ENCODE measurements at places on chromosomes 11 and 22.

GRCh38 chr22:34960005-34960404, 106.0 kb upstream of the ISX start:
- no peak for DNase-seq

DNA sequence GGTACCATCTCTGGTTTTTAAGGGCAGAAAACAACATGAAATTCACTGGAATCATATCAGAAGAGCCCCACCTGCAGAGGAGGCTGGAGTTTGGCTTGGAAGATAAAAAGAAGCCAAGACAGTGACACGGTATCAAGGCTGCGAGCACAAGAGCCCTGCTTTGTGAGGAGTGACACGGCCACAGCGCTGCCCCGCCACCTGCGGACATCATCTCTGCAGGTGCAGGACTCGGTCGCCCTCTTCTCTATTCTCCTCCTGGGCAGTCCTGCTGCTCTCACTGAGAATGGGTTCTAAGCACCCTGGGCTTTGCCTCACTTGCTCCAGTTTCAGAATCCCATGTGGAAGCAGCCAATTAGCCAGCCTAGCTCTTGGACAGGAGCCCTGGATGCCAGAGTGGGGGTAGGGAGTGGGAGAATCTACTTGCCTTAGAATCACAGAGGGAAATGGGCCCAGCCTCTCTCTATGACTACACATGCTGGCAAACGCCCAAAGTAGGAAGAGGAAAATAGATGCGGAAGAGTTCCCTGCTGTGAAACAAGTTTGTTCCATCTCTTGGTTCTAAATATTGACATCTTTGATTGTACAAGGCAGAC, 17.1 kb downstream of the APOL4 start:
- no peak for DNase-seq

DNA sequence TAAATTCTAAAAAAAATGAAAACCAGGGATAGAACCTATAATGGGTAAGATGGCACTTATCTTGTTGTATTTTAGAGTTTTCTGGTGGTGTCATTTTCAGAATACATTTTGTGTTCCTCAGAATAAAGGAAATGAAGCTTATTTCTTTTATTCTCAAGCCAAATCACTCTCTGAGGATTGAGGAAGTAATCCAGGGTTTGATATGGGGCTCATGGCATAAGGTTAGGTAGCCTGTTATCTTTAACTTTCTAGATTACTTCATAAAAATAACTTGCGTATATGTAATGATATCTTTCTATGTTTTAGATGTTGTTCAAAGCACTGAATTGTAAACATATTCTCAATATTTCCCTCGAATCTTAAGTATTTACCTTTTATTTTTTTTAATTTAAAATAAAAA, 33.5 kb downstream of the PDE3B start:
- DNase-seq = no peak

GRCh38 chr11:12087075-12088004, 23.1 kb upstream of the MICAL2 start:
- DNase-seq = no peak
